ENCODE measurements at places on chromosomes 12 and 14. TPM values are rescaled to one million over a fixed set of nuclear protein-coding genes. Genes with fewer than 3 reads are reported as not detected.
A peak's percentile ranks its signal among the peaks of the same experiment; 100 is the strongest.

GRCh38 chr14:75428230-75429104 lies 645 bp downstream of the JDP2 start:
- H3K27me3 ChIP-seq: peaks cover 39% of the 10 kb centered on the region
- H3K4me1 ChIP-seq: peaks cover 9% of the 10 kb centered on the region
- peak; percentile 26 for DNase-seq
- H3K4me3 ChIP-seq: peak overlapping the region; percentile 66
- H3K27ac ChIP-seq: no peak overlapping the region

Gene COX8C
- total RNA-seq: not detected

DNA sequence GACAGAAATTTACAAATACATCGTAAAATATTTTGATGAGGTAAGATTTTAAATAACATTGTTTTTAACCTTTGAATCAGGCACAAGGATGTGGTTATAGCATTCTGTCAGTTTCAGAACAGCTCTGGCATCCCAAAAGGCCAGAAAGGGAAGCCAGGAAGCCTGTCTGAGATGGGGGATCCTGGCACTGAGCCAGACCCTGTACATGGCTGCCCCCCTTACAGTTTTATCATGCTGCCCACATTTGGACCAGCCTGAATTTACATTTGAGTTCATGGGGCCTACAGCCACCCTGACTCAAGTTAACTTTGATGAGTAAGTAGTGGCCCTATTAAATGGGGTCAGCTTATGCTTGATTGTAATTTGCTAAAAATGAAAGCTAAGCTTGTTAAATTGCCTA lies 155.6 kb downstream of the PLXNC1 start:
- H3K4me3 ChIP-seq: no peak overlapping the region
- no peak for DNase-seq
- H3K36me3 ChIP-seq: peaks cover 84% of the 10 kb centered on the region

DNA sequence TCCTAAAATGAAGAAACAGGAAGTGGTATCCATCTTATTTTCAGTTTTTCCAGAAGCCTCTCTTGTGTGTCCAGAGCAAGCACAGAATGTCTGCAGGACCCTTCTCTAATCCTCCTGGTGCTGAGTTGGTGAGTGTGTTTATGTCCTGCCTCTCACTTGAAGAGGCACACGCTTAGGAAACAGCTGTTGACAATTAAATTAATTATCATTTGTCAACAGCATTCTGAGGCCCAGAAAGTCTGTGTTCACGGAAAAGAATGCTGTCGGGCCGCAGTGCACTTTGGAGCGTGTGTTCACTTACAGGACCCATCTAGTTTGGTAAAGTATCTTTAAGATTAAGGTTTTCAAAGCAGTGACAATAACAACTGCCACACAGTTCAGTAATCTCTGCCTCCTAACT lies 70.5 kb downstream of the LMNTD1 start:
- no peak overlapping the region for H3K27ac ChIP-seq
- H3K4me1 ChIP-seq: no peaks in the 10 kb centered on the region
- DNase-seq: no peak
- no peaks in the 10 kb centered on the region for H3K36me3 ChIP-seq

DNA sequence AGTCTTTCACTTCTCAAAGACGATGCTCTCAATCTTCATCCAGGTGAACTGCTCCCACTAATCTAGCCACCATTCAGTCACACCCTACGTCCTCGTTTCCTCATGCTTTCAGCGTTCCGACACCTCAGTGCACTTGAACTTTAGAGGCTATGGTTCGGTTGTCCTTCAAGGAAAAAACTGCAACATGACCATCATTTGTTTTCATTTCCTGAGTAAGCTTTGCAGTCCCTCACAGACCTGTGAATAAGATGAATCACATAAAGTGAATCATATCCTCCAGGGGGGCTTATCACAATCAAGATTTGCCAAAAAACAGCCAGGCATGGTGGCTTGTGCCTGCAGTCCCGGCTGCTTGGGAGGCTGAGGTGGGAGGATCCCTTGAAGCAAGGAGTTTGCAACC lies 80.2 kb downstream of the TMCC3 start:
- H3K36me3 ChIP-seq: no peaks in the 10 kb centered on the region
- DNase-seq: no peak
- no peak overlapping the region for H3K27ac ChIP-seq
- peaks cover 26% of the 10 kb centered on the region for H3K27me3 ChIP-seq
- no peaks in the 10 kb centered on the region for H3K4me1 ChIP-seq
- no peak overlapping the region for H3K4me3 ChIP-seq

- H3K36me3 ChIP-seq: peaks cover 15% of the 10 kb centered on the region
- H3K4me1 ChIP-seq: peaks cover 29% of the 10 kb centered on the region
- peak; percentile 53 for DNase-seq
- H3K27ac ChIP-seq: peak overlapping the region; percentile 97
- H3K27me3 ChIP-seq: no peaks in the 10 kb centered on the region
Observed at GRCh38 chr12:28191051-28192048, 1.1 kb downstream of the CCDC91 start.

DNA sequence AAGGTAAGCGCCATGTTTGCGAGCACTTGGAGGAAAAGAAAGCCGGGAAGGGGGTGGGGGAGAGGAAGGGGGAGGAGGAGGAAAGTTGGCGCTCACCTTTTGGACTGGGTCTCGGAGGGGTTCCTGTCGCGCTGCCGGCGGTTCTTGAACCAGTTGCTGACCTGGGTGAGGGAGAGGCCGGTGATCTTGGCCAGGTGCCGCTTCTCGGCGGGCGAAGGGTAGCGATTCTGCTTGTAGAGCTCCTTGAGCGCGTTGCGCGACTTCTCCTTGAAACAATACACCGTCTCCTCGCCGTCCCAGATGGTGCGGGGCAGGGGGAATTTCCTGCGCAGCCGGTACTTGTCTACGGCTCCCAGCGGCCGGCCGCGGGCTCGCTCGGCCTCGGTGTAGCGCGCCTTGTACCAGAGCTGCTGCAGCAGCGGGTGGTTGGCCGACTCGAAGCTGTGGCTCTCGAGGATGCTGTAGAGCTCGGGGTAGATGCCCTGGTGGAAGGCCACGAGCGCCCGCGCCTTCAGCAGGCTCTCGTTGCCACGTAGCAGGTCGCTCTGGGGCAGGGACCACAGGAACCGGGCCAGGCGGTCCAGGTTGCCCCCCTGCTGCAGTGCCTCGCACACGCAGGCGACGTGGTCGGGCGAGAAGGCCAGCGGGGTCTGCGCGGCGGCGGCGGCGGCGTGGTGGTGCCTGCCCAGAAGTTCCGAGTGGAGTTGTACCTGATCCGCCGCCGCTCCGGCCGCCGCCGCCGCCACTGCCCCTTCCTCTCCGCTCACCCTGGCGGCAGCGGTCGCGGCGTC lies 840 bp downstream of the SIX4 start:
- no peak overlapping the region for H3K27ac ChIP-seq
- no peaks in the 10 kb centered on the region for H3K36me3 ChIP-seq
- peak; percentile 46 for DNase-seq
- H3K4me3 ChIP-seq: peak overlapping the region; percentile 80
- peaks cover 73% of the 10 kb centered on the region for H3K27me3 ChIP-seq
- peaks cover 30% of the 10 kb centered on the region for H3K4me1 ChIP-seq

GRCh38 chr12:128042825-128043224 lies 224.1 kb upstream of the TMEM132C start:
- no peaks in the 10 kb centered on the region for H3K4me1 ChIP-seq
- H3K27ac ChIP-seq: no peak overlapping the region
- no peaks in the 10 kb centered on the region for H3K36me3 ChIP-seq
- no peaks in the 10 kb centered on the region for H3K27me3 ChIP-seq

Gene PZP
- total RNA-seq: not detected

GRCh38 chr14:36293824-36294223 lies 26.6 kb downstream of the MBIP start:
- peaks cover 24% of the 10 kb centered on the region for H3K36me3 ChIP-seq
- H3K4me1 ChIP-seq: no peaks in the 10 kb centered on the region
- DNase-seq: no peak
- H3K27ac ChIP-seq: no peak overlapping the region

DNA sequence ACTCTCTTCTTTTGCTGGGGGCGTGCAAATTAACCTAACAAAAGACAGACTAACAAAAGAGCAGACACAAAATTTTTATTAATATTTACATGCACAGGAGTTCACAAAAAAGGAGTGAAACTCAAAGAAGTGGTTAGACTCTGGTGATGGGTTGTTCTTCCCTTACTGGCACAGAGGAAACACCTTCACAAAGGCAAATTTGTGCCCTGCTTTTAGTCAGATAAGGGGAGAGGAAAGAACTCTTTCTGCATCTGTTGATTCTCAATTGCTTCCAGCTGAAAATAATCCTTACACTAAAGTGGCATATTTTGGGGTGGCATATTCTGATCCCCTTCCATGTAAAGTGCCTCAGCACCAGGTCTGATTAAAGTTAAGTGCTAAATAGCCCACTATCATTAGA lies 190.2 kb upstream of the AMIGO2 start:
- H3K36me3 ChIP-seq: peaks cover under 1% of the 10 kb centered on the region
- DNase-seq: no peak
- H3K27me3 ChIP-seq: no peaks in the 10 kb centered on the region
- no peak overlapping the region for H3K27ac ChIP-seq

Gene BDKRB2
- not detected for total RNA-seq

DNA sequence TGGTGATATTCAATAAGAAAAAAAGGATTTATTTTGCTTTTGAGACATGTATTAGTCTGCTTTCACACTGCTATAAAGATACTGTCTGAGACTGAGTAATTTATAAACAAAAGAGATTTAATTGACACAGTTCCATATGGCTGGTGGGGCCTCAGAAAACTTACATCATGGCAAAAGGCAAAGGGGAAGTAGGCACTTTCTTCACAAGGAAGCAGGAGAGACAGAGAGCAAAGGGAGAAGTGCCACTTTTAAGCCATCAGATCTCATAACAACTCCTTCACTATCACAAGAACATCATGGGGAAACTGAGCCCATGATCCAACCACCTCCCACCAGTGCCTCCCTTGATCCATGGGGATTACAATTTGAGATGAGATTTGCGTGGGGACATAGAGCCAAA lies 43.9 kb downstream of the BHLHE41 start:
- H3K4me1 ChIP-seq: no peaks in the 10 kb centered on the region
- H3K27ac ChIP-seq: no peak overlapping the region
- no peak for DNase-seq

DNA sequence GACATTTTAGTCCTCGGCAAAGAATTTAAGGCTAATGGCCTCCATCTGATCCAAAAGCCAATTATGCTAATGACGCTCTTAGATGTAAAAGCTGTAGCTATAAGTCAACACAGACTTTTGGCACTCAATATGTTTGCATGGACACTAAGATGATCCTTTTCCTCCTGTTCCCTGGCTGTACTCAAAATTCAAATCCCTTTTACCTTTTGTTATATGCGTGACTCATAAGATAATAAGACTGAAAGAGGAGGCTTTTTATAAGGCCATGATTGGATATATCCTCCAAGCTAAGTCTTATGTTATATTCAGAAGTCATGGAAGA lies 89.8 kb downstream of the PDZRN4 start:
- no peak overlapping the region for H3K4me3 ChIP-seq
- H3K27ac ChIP-seq: no peak overlapping the region
- no peaks in the 10 kb centered on the region for H3K27me3 ChIP-seq
- H3K4me1 ChIP-seq: no peaks in the 10 kb centered on the region

Gene STYK1
- total RNA-seq: 0.71 TPM

DNA sequence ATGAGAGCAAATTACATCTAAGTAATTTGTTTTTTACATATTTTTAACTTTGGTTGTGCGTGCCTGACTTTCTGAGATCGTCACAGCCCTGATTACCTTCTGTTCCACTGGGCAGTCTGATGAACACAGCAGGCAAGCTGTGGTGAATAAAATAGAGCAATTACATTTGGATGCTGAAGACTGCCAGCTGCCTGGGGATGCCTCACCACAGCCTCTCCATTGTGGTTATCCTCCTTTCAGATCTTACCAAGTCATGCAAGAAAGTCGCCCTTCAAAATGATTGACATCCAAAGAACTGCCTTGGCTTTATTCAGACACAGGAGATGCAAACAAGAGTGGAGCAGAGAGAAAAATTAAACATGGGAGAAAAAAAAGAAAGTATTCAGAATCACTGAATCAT lies 456.6 kb upstream of the TMPO start:
- no peaks in the 10 kb centered on the region for H3K36me3 ChIP-seq
- no peaks in the 10 kb centered on the region for H3K27me3 ChIP-seq
- no peak for DNase-seq
- H3K4me1 ChIP-seq: no peaks in the 10 kb centered on the region
- no peak overlapping the region for H3K4me3 ChIP-seq
- H3K27ac ChIP-seq: no peak overlapping the region

DNA sequence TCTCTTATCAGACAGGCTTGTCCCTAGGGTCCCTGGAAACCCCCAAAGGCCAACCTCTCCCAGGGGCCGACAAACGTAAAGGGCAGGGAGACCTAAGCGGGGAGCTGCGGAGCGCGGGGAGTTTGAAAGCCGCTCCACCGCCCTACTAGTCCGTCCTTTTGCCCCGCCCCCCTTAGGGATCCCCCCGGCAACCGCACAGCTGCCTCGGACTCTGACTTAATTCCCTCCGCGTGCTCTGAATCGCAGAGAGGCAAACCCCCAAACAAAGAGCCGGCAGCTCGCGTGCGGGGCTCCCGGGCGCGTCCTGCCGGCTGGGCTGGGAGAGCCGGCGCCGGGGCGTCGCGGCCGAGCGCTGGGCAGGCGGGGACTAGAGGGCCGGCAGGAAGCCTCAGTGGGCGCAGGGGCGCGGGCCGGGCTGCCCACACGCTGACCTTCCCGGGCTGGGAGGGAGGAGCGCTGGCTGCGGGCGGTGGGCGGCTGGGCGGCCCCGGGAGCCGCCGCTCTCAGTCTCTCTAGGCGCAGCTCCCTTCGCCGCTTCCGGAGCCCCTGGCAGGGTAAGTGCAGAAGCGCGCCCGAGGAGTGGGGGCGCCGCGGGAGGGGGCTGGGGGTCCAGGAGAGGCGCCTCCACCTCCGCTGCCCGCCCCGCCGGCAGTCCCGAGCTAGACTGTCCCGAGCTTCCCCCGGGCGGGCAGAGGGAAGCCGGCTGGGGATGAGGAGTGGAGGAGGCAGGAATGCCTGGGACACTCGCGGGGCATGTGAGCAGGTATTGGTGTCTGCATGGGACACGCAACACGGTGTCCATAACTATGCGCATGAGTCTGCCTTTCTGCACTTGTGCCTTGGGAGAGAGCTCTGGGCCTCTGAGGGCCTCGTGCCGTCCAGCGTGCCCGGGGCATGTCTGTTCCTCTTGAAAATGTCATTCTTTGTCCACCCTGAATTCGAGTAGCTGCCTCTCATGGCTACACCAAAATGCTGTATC lies at the start of gene TSPAN11:
TSPAN11 (plus strand) TSS at position 506 of the 979 bp plus-strand sequence. CDS start 27,244 bp downstream, outside the sequence.
- no peaks in the 10 kb centered on the region for H3K36me3 ChIP-seq
- H3K4me3 ChIP-seq: no peak within 1 kb of the TSS
- no peak within 1 kb of the TSS for H3K27ac ChIP-seq
- DNase-seq: no peak
- H3K4me1 ChIP-seq: no peaks in the 10 kb centered on the region
- peaks cover 54% of the 10 kb centered on the region for H3K27me3 ChIP-seq

Gene KRT77
- total RNA-seq: not detected

Gene CIT
- total RNA-seq: 100 TPM
